ENCODE measurements at places on chromosomes 2 and 18. TPM values are rescaled to one million over a fixed set of nuclear protein-coding genes. Genes with fewer than 3 reads are reported as not detected.

DNA sequence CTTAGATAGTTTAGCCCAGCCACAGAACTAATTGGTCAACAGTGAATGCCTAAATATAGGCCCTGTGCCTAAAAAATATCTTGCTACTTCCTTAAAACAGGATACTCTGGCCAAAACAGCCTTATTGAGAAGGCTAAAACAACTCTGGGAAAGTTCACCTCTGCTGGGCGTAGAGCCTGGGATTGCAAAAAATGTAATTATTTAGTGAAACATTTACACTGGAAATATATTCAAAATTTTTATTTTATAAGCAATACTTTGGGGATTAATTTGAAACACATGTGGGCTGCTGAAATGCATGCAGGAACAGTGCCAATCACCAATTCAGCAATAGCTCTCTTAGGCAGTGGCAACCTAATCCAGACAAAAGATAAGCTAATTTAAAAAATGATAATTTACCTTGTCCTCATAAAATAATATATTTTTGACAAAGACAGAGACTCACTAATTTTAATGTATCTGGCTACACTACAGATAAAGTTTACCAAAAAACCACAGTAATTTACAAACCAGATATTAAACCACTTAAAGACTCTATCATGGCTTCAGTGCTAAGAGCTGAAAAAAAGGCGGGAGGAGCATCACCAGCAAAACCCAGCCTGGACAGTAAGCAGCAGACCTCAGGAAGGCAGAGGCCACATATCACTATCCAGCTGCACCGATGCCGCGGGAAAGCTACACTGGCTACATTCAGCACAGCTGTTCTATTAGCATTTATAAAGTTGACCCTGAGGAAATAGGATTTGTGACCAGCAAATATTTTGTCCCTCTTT is 18.5 kb downstream of the TRAK2 start:
- no peak for DNase-seq

DNA sequence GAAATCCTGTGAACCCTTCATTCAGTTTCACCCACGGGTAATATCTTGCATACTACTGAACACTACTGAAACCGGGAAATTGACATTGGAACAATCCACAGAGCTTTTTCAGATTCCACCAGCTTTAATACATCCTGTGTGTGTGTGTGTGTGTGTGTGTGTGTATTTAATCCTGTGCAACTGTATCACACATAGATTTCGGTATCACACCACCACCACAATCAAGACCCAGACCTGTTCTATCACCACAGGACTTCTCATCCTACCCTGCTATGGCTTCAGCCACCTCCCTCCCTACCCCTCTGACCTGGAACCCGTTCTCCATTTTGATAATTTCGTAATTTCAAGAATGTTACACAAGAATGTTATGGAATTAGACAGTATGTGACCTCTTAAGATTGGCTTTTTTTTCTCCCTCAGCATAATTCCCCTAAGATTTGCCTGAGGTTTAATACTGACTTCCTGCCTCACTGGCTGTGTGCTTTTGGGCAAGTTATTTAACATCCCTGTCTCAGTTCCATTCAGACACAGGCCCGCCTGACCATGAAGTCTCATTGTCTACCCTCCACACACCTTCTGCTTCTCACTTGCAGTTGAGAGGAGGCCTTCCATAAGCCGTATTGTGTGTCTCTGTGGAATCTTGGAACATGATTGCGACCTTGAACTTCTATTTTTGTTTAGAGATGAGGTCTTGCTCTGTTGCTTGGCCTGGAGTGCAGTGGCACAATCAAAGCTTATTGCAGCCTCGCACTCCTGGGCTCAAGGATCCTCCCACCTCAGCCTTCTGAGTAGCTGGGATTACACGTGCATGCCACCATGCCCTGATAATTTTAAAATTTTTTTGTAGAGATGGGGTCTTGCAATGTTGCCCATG is 14.4 kb upstream of the TMEM131 start:
- no peak for DNase-seq

- DNase-seq: no peak
These were observed 42.5 kb downstream of the FER1L5 start for GRCh38 chr2:96684883-96685576.

- DNase-seq: no peak
These were observed 250.6 kb downstream of the EIPR1 start for GRCh38 chr2:3126911-3127621.

DNA sequence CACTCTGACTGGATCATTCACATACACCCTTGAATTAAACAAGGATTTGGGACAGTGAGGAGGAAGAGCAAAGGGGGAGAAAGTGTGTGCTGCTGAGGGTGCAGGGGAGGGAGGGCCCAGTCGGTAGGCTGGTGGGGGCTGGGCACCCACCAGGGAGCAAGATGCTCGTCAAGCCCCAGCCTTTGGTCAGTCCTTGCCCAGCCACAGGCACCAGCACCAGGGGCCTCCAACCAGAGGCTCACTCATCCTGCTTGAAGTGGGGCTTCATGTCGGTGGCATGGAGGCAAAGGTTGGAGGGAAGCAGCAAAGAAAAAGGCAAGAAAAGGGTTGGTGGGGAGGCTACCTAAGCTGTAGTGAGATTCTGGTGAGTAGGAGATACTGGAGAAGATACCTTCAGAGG is 21.9 kb downstream of the CDC42EP3 start:
- no peak for DNase-seq

DNA sequence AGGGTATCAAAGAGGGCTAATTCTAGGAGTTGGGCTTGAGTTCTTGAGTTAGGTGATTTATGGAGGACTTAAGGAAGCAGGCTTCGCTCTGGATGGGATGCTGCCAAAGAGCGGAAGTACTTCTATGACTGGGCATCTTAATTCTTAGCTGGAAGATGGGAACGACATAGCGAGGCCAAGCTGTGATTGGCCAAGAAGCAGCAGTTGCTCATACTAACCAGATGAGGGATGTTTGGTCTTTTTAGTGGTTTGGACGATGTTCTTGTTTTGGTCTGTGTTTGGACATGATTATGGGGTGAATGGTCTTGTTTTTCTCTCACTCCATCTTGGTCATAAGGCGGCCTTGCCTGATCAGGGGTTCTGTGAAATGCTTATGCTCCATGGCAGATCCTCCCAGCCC is 133.7 kb downstream of the MSH2 start:
- DNase-seq: no peak

- DNase-seq: no peak
These were observed 186.4 kb upstream of the ST6GAL2 start for GRCh38 chr2:107072150-107072940.

DNA sequence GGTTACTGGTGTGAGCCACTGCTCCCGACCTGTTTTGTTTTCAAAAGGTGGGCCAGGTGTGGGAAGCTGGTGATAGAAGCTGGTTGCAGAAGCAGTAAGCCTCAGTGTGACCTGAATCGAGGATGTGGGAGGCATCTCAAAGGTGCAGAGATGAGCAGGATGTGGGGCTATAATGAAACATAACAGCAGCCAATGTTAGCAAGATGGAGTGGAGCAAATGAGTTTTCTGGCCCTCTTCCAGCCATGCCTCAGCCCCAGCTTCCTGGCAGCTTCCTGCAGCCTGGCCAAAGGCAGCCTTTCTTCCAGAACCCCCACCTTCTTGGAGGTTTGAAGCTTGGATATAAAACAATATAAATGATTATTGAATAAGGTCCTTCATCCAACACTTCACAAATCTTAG is 184.8 kb downstream of the NCK2 start:
- DNase-seq: no peak

Gene DTNA
- 15.2 TPM for total RNA-seq

Gene CDK5R2
- not detected for total RNA-seq

GRCh38 chr2:203914546-203915182 is 21.9 kb upstream of the ICOS start:
- DNase-seq: no peak

Gene TRABD2A
- total RNA-seq: 0.58 TPM

- DNase-seq: no peak
These were observed 305.3 kb downstream of the TMX3 start for GRCh38 chr18:68409576-68409975.

GRCh38 chr18:33424266-33424946 is 16.1 kb downstream of the CCDC178 start:
- DNase-seq: no peak

GRCh38 chr2:100193291-100193710 is 50.9 kb upstream of the AFF3 start:
- DNase-seq: no peak

Gene CLIP4
- 21.3 TPM for total RNA-seq

Gene TIGD1
- 2.5 TPM for total RNA-seq

DNA sequence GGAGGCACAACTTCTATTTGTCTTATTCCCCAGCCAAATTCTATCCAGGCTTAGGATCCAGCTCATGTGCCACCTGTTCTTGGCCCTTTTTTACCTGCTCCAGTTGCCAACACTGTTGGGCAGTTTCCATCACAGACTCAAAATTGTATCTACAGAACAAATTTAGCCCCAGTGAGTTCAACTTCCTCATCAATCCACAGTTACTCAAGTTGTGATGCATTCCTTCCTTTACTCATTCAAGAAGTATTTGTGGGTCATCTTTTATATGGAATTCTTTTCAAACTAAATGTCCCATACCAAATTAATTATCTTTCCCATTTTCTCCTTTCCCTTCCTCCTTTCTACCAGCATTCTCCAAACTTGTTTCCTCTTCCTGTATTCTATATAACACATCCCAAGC is 12.7 kb upstream of the DDX18 start:
- no peak for DNase-seq

GRCh38 chr18:3345452-3345851 is 83.5 kb downstream of the MYL12B start:
- DNase-seq: no peak

GRCh38 chr2:138201286-138201685 is 237.0 kb downstream of the HNMT start:
- DNase-seq: no peak

Gene PAIP2B
- total RNA-seq: 0.87 TPM

Gene SERPINB3
- total RNA-seq: 0.12 TPM

GRCh38 chr2:229888031-229888430 is 33.8 kb downstream of the TRIP12 start:
- DNase-seq: no peak

DNA sequence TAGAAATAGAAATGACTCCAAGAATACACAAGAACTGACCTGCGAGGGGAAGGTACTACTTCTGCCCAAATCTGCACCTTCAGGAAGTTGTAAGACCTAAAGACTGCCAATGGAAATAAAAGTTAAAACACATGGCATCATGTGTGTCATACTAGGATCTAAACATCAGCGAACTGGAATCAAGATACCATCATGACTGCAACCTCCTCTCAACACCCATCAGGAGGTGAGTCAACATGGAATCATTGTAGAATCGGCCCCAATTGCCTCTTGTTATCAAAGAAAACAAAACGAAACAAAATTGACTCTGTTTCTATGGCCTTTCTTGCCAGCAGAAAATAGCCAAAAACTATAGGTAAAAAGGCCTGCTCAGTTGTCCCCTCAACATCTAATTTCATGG is 15.1 kb downstream of the RDH14 start:
- DNase-seq: no peak

DNA sequence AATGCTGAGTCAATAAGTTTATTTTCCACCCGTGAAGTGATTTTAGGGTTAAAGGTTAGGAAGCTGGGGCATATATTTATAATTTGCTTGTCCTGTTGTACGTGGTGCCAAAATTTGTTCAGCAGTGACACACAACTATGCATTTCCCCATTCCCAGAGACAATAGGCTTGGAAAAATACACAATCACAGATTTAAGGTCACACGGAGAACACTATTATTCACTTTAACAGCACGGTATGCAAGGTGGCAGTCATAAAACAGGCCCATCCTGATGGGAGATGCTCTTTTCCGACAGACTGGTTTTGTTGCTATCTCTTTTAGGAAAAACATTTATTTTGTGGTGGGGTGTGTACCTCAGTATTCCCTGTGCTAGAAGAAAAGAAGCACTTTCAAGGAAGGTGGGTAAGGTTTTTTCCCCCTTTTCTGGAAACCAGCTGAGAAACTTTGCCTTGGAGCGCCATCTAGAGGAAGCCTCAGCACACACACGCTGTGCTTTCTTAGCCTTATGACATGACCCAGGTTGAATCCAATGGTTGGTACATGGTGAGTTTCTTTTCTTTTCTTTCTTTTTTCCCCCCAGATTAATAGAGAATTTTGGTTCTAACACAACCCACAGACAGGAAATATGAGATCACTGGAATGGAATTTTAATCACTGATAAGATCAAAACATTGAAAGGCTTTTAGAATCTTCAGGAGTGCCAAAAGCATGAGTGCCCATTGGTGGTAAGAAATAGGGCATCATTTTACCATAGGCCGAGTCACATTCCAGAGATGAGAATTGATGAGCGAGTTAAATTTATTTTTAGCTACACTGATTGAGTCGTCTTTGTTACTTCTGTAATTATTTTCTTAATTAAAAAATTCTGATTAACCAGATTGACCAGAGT is 332.1 kb downstream of the AGPS start:
- peak; percentile 9 for DNase-seq

DNA sequence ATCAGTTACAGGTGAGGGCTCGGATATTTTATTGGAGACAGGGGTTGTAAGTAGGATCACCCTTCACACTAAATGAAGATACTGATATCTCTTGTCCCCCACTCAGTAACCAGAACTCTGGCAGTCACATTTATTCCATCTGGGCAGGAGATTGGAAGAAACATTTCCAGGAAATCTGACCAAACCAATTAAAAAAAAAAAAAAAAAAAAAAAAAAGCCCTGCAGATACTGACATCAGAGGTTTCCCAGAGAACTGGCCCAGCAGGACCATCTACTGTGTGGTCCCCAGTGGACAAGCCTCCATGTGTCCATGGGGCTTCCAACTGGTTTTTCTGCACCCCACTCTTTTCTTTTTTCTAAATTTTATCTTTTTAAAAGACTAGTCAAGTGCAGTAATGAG is 41.3 kb downstream of the SH2D6 start:
- DNase-seq: no peak

Gene ZNF407
- total RNA-seq: 4.9 TPM

- DNase-seq: no peak
These were observed 5.3 kb upstream of the TTC39C start for GRCh38 chr18:24009246-24009645.

DNA sequence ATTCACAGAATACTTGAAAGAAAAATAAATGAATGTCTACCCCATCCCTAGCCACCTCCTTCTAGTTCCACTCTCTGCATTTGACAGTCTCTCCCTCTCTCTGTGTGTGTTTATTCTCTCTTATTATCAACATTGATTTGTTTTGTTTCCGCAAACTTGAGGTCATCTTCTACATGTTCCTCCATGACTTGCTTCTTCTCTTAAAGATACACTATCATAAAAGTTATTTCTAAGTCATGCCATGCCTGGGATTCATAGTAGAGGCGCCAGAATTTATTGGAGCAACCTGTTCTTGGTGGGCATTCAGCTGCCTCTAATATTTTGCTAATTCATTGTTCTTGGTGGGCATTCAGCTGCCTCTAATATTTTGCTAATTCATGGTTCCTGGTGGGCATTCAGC is 58.9 kb upstream of the SMAD7 start:
- no peak for DNase-seq

Measured in epithelial cell of proximal tubule (primary cell).